ENCODE measurements at places on chromosomes 1 and 21.
A peak's percentile ranks its signal among the peaks of the same experiment; 100 is the strongest.

DNA sequence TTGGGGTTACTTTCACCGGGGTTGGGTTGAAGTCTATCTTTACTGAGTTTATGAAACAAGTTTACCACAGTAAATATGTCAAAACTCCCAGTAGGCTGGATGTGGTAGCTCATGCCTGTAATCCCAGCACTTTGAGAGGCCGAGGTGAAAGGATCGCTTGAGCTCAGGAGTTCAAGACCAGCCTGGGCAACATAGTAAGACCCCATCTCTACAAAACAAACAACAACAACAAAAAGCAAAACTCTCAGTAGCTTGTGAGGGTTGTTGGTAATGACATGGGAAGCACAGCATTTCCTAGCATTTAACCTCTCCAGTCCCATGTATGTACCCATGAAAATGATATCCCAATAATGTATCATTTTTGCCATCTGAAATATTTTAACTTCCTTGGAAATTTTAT, 34.7 kb downstream of the GJA5 start:
- DNase-seq: no peak

GRCh38 chr1:4696161-4696745, 41.8 kb downstream of the AJAP1 start:
- no peak for DNase-seq

DNA sequence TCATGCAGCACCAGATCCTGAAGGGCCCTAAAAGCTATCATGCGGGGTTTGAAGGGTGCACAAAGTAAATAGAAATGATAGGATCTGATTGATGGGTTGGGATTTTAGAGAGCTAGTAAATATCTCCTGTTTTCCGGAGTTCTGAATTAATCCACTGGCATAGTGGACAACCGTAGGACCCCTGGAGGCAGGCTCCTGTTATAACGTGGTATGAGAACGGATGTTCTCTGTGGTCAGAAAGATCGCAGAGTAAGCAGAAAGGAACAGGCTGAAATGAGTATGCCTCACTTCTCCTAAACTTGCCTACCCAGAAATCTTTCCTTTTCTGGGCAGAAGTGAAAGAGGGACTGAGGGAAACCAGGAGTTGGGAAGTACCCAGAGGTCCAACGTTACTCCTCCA, 470.8 kb downstream of the AJAP1 start:
- no peak for DNase-seq

- no peak for DNase-seq
Observed at GRCh38 chr1:29584776-29585175, 348.5 kb downstream of the PTPRU start.

GRCh38 chr1:116411784-116412479, 38.9 kb downstream of the ATP1A1 start:
- no peak for DNase-seq

DNA sequence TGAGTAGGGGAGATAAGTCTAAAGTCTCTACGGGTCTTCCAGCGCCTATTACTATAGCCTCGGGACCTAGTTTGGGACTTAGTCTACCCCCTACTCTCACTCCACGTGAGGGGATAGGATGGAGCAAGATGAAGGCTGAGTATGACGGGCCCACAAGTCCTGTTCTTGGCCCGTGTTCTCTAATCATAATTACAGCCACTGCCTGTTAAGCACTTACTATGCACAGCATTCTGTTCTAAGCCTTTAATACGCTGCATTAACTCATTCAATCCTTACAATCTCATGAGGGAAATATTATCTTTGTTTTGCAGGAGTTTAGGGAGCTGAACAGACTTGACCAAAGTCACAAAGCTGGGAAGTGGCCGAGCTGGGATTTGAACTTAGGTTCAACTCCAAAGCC, 23.9 kb upstream of the EPB41 start:
- DNase-seq: no peak

- DNase-seq: no peak
Observed at GRCh38 chr1:238345837-238346236, 455.1 kb upstream of the ZP4 start.

- DNase-seq: no peak
Observed at GRCh38 chr1:117017062-117017461, 15.5 kb downstream of the CD101 start.

DNA sequence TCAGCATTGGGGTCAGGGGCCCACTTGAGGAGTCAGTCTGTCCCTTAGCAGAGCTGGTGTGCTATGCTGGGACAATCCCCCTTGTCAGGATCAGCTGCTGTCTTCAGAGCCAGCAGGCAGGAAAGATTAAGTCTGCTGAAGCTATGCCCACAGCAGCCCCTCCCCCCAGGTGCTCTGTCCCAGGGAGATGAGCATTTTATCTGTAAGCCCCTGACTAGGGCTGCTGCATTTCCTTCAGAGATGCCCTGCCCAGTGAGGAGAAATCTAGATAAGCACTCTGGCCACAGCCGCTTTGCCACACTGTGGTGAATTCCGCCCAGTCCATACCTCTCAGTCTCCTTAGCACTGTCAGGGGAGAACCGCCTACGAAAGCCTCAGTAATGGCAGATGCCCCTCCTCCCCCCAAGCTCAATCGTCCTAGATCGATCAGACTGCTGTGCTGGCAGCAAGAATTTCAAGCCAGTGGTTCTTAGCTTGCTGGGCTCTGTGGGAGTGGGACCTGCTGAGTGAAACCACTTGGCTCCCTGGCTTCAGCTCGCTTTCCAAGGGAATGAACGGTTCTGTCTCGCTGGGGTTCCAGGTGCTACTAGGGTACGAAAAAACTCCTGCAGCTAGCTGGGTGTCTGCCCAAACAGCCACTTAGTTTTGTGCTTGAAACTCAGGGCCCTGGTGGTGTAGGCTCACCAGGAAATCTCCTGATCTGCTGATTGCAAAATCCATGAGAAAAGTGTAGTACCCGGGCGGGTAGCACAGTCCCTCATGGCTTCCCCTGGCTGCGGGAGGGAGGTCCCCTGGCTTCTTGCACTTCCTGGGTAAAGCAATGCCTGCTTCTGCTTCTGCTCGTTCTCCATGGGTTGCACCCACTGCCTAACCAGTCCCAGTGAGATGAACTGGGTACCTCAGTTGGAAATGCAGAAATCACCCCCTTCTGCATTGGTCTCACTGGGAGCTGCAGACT, 25.1 kb upstream of the TP53BP2 start:
- DNase-seq: no peak

DNA sequence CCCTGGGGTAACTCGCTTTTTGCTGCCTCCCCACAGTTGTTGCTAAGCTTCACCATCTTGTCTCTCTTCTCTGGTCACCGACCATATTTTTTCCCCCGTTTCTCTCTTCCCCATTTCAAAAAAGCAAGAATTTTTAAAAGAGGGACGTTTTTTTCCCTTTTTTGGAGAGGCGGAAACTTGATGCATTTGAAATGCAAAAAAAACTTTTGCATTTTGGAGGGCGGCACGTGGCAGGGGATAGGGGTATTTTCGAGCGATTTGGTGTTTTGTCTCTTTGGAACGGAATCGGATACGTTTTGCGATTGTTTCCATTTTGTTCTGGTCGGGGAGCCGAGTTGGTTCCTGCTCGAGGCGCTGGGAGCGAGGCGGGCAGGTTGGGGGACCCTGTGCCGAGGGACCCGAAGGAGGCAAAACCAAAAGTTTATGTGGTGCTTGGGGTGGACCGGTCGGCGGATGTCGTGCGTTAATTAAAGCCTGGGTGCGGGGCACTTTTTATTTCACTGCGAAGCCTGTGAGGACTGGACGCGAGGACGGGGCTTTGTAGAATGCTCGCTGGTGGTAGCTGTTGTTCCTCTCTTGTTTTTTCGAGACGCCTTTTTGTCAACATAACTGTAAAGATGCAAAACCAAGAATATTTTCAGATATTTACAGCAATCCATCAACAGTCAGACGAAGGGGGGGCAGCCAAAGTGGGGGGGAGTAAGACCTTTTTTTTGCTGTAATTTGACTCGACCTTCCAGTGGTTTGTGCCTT, 884 bp downstream of the H3-3A start:
- DNase-seq: peak; percentile 56

GRCh38 chr1:236066828-236067386, 2.0 kb upstream of the NID1 start:
- no peak for DNase-seq

GRCh38 chr1:8540261-8540941, 222.5 kb downstream of the SLC45A1 start:
- no peak for DNase-seq

DNA sequence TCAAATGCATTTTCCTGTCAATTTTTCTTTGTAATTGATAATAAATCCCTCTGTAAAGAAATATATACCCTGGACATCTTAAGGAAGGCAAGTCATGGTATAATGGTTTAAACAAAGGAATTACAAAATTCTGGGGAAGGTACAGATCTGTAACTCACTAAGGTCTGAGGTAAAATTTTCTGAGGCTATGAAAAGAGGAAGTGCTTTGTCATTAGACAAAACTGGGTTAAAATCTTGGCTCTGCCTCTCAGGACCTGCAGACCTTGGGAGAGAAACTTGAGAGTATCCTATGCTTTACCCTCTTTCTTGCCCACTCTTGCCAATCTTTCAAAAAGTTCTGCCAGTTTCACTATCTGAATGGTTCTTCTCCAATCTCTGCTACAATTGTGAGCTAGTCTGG, 26.8 kb upstream of the BEND5 start:
- DNase-seq: no peak

GRCh38 chr21:14768042-14768441, 221.9 kb upstream of the SAMSN1 start:
- DNase-seq: no peak

- DNase-seq: no peak
Observed at GRCh38 chr21:16180614-16181013, 450.8 kb downstream of the USP25 start.

DNA sequence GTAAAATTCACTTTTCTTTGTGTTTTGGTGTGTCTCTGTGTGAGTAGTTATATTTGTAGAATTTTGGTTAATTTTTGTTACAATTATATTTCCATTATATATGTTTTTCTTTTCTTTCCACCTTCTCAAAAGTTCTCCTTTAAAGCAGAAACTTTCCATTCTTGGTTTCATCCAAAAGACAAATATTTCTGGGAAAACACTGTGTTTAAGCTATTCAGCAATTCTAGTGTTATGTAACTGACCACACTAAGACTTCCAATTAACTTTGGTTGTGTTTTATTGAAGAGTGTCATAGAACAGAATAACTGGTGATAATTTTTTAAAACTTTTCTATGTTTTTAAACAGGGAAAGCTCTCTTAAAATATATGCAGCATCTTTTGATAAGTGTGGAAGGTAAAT, 13.6 kb upstream of the RGL1 start:
- DNase-seq: no peak

DNA sequence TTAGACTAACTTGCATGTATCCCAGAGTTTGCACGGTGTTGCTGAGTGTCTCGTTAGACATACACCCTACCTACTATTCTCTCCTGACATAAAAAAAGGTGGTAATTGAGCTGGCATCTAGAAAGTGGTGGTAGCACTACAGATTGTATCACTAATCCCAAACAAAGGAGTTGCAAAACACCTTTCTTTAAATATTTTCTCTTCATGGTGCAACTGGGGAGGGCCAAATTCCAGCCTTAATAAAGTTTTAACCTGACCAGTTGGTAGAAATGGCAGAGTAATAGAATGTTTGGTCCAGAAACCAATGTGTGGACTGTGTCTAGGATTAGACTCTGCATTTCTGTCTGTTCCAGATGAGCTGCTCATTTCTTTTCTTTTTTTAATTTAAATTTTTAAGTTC, 40.0 kb downstream of the NFIA start:
- DNase-seq: no peak

DNA sequence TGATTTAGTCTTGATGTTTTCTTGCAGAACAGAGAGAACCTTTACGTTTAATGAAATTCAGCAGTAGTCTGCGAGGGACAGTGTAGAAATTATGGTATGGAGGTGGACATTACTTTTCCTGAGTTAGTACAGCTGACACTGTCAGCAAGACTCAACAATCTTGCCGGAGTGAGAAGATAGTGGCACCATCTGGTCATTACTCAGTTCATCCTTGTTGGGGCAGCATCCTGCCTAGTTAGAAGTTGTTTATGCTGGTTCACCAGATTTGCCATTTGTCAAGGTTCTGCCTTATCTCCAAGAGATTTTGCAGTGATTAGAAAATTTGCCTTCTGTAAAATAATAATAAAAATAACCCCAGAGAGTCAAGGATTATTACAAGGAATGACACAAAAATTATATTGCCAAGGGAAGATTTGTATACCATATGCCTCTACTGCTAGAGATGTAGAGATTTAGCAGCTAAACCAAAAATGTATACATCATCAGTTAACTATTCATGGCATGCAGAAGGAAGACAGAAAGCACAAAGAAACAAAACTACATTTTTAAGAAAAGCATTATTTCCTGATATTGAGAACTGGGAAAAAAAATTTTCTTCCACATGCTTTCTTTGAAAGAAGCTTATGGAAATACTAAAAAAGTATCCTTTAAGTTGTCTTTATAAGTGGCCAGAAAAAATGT, 1967.4 kb downstream of the NCAM2 start:
- no peak for DNase-seq

DNA sequence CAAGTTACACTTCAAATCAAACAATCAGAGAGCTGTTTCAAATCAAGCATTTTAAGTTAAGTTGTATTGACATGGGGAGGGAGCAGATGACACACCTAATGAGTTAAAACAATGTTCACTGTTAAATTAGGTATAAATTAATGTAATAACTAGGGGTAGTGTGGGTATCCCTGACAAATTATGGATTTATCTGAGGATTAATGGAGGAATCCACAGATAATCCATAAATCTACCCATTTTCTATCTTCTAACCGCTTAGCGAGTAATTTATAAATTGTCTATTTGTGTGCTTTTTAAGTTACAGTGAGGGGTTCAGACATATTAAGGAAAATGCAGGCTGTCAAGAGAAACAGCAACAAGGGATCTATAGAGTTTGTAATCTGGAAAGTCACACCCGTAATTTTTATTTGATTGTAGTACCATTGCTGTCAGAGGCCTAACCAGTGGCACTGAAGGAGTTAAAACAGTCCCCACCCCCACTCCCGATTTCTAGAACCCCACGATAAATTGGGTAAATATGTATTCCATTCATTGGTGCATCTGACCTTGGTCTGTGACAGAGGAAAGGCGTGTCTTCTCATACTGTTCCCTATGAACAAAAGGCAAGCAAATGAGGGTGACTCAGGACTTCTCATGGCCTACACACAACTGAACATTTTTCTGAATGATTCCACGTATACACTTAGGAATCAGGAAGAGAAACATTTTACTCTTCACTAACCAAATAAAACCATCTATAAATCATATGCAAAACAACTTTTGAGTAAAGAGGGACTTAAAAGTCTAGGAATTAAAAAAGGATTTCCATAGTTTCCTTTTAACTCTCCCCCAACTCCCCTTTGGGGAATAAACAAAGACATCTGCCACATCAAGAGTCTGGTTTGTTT, 7.4 kb downstream of the IRF2BP2 start:
- DNase-seq: peak; percentile 76

GRCh38 chr1:153506831-153507413, 28.9 kb downstream of the S100A6 start:
- no peak for DNase-seq

DNA sequence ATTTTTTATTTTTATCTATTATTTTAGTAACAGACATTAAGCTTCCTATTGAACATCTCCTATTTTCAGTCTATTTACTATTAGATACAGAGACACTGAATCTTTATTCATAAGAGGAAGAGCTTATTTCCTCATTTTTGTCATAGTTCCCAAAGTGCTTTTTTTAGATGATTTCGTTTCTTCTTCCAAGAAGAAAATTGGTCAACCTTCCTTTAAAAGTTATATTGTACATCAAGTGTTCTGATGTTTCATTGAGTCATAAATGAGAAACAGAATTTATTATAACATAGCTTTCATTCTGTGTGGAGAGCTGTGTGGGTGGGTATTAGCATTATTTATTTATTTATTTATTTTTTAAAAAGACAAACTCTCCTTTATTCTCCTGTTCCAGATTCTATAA, 50.6 kb upstream of the BACH1 start:
- DNase-seq: no peak
